ENCODE measurements at places on chromosomes 1 and 21.

DNA sequence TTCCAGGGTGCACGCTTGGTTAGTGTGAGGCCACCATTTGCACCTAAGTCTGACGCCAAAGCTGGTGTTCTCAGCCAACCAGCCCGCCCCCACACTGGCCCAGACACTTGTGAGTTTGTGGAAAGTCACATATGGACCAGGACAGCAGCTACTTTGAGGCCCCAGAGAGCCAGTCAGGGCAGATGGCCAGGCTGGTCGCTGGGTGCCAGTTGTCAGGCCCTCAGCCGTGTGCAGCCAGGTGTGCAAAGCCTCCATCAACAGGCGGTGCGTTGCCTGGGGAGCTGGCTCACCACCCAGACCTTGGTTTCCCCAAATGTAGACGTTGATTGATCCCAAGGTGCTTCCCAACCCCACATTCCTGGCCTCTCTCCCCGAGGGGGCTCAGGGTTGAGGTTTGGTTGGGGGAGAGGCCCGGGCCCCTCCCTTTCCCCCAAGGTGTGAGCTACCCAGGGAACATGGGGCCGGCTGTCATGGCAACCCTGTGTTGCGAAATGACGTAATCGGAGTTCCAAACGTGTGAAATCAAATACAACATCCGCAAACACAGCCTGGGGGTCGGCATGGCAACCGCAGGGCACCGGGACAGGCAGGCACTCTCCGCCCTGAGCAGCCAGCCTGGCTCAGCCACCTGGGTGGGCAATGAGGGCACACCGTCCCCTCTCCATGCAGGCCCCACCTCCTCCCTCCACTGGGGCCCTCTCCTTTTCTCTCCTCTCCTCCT is 42.2 kb upstream of the WNT4 start:
- no peak for DNase-seq

GRCh38 chr1:180952657-180953013 is 39.9 kb downstream of the KIAA1614 start:
- no peak for DNase-seq

DNA sequence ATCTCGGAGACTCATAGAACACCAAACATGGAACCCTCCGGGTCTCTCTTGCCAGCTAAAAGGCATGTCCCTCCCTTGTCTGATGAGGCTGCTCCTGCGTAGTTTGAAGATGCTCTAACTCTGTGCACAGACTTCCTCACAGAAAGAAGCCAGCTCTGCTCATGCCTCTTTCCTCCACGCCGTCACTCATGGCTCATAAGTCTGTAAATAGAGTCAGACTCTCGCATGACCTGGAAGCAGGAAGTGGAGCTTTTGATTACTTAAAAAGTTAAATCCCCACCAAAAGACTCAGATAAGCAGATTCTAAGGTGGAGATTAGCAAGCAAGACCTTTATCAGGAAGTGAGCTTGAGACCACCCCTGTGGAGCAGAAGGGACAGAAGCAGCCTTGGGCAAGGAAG is 171.6 kb downstream of the TRIM33 start:
- peak; percentile 45 for DNase-seq

GRCh38 chr1:71548398-71548890 is 467.6 kb upstream of the ZRANB2 start:
- DNase-seq = no peak

GRCh38 chr1:182869241-182869666 is 30.1 kb downstream of the DHX9 start:
- DNase-seq = no peak

DNA sequence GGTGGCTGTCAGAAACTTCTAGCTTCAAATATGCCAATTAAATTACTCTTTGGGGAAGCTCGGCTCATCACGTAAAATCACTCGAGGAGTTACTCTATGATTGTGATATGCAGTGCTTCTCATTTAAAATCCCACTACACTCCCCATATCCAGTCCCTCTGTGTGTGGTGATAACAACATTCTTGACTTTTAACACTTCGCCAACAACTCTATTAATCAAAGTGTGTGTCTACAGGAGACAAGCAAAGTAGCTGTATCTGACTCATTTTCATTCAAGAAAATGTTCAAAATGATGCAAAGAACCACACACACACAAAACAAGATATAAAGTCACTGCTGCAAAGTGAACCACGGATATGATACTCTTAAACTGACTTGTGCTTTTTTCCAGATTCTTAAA is 341.3 kb downstream of the DSCAM start:
- DNase-seq = no peak

DNA sequence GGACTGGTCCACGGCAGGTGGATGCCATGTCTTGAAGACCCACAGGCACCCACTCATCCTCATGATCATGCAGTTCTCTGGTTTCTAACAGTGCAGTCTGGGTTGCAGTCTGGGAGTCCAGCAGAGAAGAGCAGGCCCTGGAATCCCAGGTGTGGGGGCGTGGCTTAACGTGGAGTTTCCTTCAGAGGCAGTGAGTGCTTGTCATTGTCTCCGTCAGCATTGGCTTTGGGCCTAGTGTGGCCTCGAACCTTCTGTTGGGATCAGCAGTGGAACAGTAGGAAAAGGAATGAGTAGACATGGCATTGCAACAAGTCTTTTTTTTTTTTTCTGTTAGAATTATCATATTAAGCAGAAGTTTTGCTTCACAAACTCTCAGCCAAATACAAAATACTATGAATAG is 12.8 kb downstream of the LGALS8 start:
- no peak for DNase-seq

DNA sequence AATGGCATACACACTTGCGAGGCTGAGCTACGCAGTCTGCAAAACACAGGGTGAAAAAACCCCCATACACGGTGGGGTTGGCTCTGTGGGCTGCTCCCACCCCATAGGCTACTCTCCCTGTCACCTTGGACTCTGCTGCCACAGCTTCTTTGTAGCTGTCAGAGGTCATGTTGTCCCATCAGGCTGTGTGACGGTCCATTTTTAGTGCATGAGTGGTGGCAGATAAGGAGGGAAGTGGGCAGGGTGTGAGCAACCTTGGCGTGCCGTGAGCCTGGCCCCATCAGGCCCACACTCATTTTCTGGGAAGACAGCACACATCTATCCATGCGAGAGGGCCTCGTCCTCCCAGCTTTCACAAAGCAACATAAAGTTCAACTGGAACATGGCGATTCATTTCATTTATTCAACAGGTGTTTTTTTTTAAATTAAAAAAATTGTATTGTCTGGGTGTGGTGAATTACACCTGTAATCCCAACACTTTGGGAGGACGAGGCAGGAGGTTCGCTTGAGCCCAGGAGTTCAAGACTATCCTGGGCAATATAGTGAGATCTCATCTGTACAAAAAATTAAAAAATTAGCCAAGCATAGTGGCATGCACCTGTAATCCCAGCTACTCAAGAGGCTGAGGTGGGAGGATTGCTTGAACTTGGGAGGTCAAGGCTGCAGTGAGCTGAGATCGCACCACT is 9.5 kb downstream of the GPR137B start:
- no peak for DNase-seq

GRCh38 chr1:18602533-18603211 is 28.0 kb upstream of the PAX7 start:
- no peak for DNase-seq

GRCh38 chr1:107541412-107541811 is 400.6 kb downstream of the NTNG1 start:
- no peak for DNase-seq

DNA sequence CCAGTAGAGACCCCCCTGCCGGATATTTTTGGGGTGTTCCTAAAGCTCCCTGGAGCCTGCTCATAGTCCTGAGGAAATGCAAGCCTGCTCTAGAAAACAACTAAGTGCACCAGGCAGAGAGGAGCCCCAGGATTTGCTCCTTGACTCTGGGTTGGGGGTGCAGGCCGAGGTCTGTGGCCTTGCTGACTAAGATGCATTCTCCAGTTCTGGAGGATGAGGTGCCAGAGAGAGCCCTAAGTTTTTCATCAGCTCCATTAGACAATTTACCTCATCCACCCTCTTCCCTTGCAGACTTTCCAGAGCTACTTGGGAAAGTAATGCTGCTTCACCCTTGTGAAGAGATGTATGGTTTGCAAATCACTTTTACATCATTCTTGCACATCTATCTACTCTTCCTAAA is 9.1 kb downstream of the TUFT1 start:
- DNase-seq = no peak

GRCh38 chr1:184567009-184567408 is 180.2 kb downstream of the C1orf21 start:
- DNase-seq = no peak

DNA sequence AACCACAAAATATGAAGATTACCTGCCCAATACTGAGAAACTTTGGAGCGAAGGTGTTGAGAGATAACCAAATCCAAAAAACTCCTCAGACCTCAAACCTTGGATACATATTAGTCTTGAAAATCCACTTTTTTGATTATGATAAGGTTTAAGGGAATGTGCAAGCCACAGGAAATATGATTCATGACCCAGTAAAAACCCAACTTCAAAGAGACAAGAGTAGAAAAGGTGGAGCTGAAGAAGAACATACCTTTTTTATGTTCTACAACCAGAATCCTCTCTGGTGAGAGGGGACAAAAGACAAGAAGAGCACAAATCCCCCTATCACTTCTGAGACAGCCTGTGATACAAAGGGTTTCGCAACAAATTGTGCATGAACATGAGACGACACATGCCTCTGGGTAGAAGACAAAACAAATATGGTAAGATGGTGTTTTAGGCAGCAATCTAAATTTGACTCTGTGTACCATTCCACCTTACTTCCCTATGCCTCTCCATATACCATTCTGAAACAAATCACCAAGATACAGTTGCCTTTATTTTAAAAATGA is 37.3 kb downstream of the COL24A1 start:
- DNase-seq = no peak

DNA sequence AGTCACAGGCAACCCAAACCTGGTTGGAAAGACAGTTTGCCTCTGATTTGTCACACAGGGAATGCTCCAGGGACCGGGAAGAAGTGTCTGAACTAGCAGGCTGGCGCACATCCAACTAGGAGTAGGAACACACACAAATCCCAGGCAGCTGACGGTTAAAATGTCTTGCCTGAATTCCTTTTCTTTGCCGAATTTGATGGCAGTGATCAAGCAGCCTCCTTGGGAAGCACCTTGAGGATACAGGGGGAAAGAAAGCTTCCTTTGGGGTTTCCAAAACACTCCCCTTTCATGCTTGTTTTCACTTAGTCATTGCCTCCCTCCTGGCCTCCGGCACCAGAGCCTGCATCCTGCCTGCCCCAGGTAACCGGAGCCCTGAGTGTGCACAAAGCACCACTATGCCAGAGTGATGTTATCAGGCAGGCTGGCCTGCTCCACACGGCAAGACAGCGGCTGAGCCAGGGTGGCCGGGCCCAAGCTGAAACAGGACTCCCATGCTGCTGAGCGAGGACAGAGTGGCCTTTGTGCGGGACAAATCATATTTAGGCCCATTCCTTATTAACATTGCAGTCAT is 193.8 kb downstream of the LMX1A start:
- DNase-seq = no peak

GRCh38 chr1:163230827-163231226 is 28.1 kb upstream of the RGS5 start:
- no peak for DNase-seq

DNA sequence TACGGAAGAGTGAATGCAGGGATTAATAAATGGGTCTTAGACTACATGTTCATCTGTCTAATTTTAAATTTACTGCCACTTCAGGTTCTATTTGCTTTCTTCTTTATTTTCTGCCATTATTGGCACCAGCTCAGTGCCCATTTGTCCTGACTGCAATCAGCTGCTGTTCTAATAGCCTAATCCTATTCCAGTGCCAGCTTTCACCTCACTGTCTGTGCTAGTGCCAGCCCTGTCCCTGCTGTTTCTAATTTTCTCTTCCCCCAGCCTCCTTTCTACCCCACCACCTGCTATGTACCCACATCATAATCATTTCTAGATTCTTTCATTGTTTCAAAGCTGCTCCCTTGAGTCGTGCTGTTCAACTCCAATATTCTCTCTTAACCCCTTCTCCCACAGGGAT is 86.4 kb downstream of the KCNK1 start:
- no peak for DNase-seq

DNA sequence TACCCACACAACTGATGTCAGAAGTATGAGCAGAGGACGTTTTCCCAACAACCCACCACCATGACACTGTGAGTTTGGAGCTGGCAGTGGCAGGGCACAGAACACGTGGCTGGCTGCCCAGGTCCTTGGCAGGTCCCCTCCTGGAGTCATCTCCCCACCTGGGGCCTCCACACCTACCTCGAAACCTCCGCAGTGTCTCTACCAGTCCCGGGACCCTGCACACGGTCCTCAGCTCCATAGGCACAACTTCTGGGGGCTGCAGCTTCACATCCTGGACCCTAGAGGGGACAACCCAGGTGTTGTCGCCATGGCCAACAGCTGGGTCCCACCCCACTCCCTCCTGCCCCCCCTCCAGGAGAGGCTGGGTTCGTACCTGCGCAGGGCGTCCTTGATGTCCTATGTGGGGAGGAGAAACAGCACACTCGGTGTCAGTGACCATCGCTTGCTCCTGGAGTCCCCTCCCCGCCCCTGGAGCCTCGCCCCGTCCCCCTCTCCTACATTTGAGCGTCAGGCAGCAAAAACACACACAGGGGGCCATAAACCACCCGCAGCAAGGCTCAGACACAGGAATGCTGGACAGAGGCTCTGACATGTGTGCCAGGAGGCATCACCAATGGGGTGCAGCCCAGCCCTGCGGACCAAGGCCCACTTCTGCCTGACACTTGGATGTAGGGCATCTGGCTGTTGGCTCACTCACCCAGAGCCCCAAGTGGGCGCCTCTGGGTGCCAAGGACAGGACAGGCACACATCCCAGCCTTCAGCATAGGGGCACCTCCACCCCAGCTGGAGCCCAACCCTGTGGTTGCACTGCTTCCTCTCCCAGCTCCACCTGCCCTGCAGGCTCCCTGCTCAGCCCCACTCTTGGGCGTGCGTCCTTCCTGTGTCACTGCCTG is 9.6 kb downstream of the TRIM11 start:
- DNase-seq = no peak

DNA sequence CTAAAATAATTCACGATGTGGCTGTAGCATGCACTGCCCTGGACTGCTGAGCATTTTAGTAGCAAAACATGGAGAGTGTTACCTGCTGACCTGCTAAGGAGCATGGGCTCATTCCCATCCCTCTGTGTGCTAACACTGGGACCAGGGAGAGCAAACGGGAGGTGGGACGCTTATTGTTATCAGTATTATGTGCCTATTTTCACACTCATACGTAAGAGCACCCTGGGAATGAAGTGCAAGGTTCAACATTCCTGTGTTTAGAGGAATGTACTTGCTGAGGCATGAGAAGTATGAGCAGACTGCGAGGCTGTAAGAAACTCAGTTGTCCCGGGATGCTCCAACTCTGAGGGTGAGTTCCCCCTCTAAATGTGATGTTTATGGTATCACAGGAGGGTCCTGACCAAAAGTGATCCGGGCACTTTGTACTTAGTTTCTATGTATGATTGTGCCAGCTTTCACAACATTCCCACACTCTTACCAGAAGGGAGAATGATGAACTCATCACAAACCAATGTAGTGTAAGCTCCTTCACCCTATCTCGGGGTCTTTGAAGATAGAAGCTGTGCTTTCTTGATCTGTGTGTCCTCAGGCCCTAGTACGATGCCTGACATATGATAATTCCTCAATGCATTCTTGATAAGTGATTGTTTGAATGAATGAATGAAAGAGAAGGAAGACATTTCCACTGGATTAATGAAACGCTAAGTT is 164.8 kb downstream of the KCNJ6 start:
- no peak for DNase-seq

Data from stimulated activated effector memory CD8-positive, alpha-beta T cell treated with anti-CD3 and anti-CD28 coated beads, Interleukin-12 subunit alpha, Interleukin-12 subunit beta, amount 100 ng/mL, for 72 hours (primary cell).